GM18507 (cell line): ENCODE measurements at places on chromosomes 1 and 21.

DNA sequence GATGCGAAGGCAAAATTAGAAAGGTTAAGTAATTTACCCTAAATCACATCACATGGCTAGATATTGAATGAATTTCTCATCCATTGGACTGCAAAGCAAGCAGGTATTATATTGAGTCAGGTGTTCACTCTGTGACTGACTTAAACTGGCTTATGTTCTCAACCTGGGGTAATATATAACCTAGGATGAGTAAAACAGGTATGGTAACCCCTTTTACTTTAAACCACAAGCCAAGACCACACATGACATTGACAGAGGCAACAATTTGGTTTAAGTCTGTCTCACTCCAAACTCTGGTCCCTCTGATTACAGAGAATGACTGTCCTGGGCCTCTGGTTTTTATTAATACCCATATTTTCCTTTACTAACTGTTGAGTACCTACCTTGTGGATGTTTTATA, 33.3 kb downstream of the MAEL start:
- no peak for DNase-seq

- no peak for DNase-seq
These were observed 220.0 kb downstream of the RERE start for GRCh38 chr1:8597455-8597854.

GRCh38 chr1:191049781-191050180, 572.1 kb upstream of the BRINP3 start:
- DNase-seq: no peak

DNA sequence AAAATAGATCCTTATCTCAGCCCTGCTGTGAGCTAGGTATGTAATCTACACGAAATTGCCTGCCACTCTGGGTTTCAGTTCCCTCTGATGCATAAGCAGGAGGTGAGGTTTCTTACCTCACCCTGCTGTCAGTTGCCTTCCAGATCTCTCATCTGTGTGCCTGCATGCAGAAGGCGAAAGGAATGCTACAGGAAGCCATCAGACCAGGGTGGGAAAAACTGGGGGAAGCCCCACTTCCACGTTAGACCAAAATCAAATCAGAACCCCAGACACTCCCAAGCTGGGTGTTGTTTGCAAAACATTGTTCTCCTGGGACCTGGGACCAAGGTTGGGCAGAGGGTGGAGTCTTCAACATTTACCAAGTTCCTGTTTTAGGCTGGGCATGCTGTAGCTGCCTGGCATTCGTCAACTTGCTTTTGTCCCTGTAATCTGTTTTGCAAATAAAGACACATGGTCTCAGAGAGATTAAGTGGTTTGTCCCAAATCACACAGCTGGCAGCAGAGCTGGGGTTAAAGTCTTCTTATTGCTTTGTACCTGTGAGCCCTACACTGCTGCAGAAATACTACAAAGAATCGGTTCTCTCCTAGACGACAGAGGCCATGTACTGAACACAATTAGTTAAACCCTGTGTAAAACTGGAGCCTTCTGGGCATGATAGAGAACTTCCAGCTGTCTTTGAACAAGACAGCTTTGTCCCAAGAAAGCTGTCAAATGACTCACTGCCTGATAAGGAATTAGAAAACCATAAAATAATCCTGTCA, 389.7 kb upstream of the RUNX1 start:
- no peak for DNase-seq

GRCh38 chr1:29453502-29454240, 217.3 kb downstream of the PTPRU start:
- peak; percentile 20 for DNase-seq

DNA sequence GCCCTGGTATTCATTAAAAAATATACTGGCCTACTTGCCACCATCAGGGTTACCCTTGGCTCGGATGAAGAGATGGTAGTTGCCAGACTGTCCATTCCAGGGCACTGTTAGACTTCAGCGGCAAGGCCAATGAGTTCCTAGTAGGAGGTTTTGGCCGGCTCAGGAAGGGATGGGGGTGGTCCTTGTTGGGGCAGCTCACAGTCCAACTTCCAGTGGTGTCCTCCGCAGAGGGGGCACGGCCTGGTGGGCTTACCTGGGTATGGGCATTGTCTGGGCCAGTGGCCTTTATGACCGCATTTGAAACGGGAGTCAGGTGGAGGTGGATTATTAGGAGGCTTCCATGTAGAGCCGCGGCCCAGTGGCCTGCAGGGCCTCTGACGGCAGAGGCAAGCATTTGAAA, 139.1 kb upstream of the ETV3 start:
- DNase-seq: no peak

GRCh38 chr1:182051938-182052337, 9.6 kb downstream of the ZNF648 start:
- no peak for DNase-seq

- DNase-seq: no peak
These were observed 391.8 kb downstream of the DISC1 start for GRCh38 chr1:232018231-232019025.

GRCh38 chr1:3787745-3788605, 8.3 kb downstream of the LRRC47 start:
- DNase-seq: no peak

GRCh38 chr1:242477944-242478343, 46.6 kb downstream of the PLD5 start:
- no peak for DNase-seq

DNA sequence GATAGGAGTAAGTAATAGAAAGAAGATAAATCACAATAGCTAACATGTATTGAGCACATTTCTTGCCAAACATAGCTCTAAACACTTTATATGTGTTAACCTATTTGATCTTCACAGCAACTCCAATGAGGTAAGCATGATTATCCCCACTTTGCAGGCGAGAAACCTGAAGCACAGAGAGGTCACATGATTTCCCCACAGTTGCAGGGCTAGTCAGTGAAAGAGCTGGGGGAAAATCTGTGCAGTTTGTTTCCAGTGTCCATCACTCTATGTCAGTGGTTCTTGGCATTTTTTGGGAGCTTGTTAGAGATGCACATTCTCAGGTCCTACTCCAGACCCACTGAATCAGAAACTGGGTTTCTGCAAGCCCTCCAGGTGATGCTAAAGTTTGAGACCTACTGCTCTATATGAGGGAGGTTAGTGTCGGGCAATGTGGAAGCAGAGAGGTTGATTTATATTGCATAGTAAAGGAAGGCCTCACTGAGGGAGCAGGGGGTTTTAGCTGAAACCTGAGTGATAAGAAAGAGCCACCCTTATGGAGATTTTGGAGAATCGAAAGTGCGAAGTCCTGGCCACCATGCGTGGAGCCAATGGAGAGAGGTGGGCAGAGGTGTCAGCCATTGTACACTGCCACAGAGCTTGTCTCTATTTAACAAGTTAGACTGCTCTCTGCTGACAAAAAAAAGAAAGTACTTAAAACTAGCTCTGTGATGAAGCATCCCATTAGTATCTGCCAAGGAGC, 20.9 kb downstream of the MCOLN3 start:
- DNase-seq: no peak

DNA sequence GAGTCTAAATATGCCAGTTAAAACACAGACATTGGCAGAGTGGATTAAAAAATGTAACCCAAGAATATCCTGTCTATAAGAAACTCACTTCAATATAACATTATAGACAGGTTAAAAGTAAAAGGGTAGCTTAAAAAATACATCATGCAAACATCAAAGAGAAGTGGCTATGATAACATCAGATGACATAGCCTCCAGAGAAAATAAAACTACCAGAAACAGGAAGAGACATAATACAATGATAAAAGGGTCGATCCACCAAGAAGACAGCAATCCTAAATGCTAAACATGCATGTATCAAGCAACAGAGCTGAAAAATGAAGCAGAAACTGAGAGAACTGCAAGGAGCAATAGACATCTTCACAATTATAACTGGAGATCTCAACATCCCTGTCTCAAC, 190.2 kb upstream of the NR5A2 start:
- no peak for DNase-seq

GRCh38 chr1:208004851-208005250, 93.9 kb upstream of the CD34 start:
- no peak for DNase-seq

- DNase-seq: no peak
These were observed 77.5 kb downstream of the TPR start for GRCh38 chr1:186297439-186298045.

DNA sequence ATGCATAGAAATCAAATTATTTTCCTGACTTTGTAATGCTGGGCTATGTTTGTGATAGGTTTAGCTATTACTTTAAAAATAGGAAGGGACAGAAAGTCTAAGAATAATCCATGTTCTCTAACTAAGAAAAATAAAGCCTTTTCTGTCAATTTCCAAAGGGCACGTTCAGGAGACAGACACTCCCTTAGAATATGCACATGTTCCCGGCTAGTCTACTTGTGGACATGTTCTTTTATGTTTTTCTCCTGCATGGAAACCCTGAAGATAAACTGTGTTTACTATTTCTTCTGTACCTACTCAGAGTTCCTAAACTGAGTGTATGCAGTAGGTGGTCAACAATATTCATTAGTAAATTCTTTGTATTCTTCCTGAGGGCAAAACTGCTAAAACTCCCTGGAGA, 12.5 kb downstream of the PSMB4 start:
- no peak for DNase-seq

DNA sequence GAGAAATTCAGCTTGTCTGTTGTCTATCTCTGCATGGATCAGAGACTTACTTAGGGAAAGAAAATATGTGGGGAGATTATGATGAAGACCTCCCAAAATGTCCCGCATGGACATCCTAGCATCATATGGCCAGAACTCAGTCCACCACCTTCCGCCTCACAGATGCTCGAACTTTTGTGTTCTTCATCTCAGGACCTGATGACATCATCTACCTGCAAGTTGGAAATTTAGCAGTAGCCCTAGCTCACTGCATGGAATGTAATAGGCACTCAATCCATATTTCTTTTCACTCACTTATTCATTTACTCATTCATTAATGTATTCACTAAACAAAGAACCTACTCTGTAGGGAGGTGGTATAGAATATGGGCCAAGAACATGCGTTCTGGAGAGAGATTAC, 96.8 kb downstream of the CLIC6 start:
- no peak for DNase-seq

- DNase-seq: no peak
These were observed 101.5 kb downstream of the DDX20 start for GRCh38 chr1:111857194-111857651.
